ENCODE measurements at places on chromosomes 11 and 22. TPM values are rescaled to one million over a fixed set of nuclear protein-coding genes. Genes with fewer than 3 reads are reported as not detected.

Gene APIP
- polyA plus RNA-seq, result 17.2 TPM

GRCh38 chr11:102109896-102110760 is at the start of gene YAP1:
Gene YAP1 (plus strand): TSS chr11:102110447. CDS start chr11:102110849, 402 bp downstream.
- DNase-seq, result peak; percentile 33
- H3K27ac ChIP-seq, result no peak within 1 kb of the TSS
- H3K4me1 ChIP-seq, result peaks cover 14% of the 10 kb centered on the region
- H3K27me3 ChIP-seq, result peaks cover 20% of the 10 kb centered on the region

Gene GAB2
- not detected for polyA plus RNA-seq

Gene PRG3
- polyA plus RNA-seq, result not detected

DNA sequence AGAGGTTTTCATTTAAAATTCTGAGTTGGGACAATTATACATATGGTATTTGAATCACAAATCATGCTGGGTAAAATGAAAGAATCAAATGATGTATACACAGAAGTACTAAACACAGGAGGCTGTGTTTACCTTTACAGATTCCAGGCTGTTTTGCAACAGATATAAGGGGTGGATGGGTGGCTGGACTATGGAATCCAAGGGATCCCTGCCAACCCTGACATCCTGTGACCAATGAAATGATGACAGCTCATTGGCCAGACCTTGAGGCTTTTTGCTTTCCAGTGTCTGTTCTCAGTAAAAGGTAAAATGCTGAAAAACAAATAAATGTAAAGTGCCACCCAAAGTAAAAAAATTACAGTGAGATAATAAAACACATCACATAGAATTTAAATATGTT is 3.3 kb upstream of the DDI1 start:
- peaks cover 9% of the 10 kb centered on the region for H3K4me1 ChIP-seq
- DNase-seq, result no peak
- H3K4me3 ChIP-seq, result no peak overlapping the region

All from immature natural killer cell (primary cell).